ENCODE measurements at places on chromosomes 2 and 18.

- no peak for DNase-seq
Observed at GRCh38 chr2:46793423-46794416, 121.9 kb downstream of the MCFD2 start.

DNA sequence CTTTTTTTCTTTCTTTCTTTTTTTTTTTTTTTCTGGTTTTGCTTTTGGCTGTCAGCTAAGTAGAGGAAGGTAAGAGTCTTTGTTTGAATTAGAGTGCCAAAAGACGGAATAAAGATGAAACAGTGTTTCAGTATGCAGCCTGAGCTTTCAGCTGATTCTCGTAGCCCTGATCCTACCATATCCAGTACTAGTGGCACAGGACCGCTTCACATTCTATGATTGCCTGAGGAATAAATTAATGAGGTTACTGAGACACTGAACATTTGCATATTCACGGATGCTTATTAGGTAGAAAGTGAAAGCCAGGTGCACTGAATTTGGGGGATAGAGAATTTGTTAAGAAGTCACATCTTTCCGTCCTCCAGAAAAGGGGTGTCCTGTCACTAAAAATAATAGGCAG is 421.5 kb upstream of the POU3F3 start:
- no peak for DNase-seq

DNA sequence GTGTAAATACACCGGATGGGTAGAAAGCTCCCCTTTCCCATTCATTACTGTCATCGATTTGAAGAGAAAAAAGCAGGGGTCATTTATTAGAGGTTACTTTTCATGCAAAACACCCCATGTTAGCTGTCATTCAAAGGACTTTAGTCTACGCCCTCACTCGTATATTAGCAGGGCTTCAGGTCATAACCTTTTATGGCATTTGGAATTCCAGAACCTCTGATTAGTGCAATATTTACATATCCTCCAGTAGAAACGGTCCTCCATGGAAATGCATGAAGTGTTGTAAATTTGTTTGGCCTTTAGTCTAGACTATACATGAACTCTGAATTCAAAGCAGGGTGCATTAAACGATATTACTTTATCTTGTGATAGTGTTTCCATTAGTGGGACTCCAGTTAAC is 180.5 kb downstream of the ZNF516 start:
- no peak for DNase-seq

DNA sequence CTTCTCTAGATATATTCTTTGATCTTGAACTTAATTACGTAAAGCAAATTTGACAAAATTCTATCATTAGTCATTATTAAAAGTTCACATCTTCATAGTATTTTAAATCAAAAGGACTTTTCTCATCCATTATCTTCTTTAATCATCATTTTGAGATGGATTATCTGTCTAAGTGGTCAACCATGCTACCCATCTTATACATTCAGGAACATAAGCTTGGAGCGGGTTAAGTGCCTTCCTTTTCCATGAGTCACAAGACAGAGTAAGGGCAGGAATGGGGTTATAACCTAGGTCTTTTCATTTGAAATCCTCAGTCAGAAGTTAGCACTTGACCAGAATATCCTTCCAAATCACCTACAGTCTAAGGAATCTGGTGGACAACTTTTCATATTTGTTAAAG is 297.1 kb downstream of the TCF4 start:
- DNase-seq: no peak

DNA sequence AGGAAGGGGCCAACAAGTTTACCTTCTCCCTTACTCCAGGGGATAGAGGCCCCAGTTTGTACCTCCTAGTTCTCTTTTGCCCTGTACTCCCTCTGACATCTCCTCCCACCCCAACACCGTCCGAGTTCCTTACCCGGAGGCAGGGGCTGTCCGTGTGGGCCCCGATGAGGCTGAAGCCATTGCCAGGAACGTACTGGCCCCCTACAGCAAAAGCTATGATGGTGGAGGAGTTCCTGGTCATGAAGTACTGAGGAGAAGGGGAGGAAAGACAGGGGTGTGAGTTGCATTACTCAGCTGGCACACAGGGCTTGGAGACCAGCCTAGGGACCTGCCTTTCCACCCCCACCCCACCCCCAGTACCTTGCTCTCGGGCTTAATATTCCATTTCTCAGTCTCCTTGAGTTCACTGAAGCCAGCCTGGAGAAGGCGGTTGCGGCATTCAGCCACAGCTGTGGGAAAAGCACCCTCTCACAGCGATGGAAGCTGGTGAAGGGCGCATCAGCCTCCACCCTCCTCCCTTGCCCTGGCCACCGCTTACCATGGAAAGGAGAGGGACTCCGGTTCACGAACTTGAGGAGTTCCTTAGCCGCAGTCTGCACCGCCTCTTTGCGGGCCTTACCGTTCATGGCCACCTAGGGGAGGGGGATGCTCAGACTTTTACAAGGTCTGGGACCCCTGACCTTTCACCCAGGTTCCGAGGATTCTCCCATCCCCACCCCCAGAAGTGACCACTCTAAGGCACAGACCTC is 1.0 kb downstream of the DNPEP start:
- peak; percentile 79 for DNase-seq

GRCh38 chr18:23336101-23336500 is 117.0 kb upstream of the RIOK3 start:
- no peak for DNase-seq

- no peak for DNase-seq
Observed at GRCh38 chr2:124088616-124089015, 63.5 kb downstream of the CNTNAP5 start.

DNA sequence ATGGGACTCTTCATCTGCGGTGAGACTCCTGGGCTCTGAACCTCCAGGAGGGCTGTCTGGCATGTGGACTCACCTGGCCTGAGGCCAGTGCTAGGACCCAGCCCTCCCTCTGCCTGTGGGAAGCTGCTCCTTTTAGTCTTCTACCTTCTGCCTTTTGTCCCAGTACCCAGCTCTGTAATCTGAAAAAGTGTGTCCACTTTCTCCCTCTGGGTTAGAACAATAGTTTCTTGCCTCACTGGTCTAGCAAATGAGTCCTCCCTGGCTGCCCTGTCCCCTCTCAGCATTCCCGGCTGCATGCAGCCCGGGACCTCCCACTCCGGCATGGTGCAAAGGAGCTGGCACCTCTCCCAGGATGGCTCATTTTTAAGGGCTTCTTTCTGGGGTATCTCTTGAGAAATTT is 25.9 kb downstream of the GKN2 start:
- no peak for DNase-seq

- no peak for DNase-seq
Observed at GRCh38 chr2:220259662-220260061, 632.2 kb downstream of the SLC4A3 start.

GRCh38 chr2:43879261-43879660 is 40.5 kb downstream of the ABCG8 start:
- DNase-seq: no peak

- DNase-seq: no peak
Observed at GRCh38 chr2:7566382-7566881, 649.2 kb downstream of the RNF144A start.

- peak; percentile 93 for DNase-seq
Observed at GRCh38 chr2:217538719-217539118, 464.1 kb downstream of the TNS1 start.

- DNase-seq: peak; percentile 80
Observed at GRCh38 chr2:159211447-159212396, 74.8 kb downstream of the WDSUB1 start.

GRCh38 chr2:62283147-62283546 is 87.2 kb downstream of the B3GNT2 start:
- no peak for DNase-seq

DNA sequence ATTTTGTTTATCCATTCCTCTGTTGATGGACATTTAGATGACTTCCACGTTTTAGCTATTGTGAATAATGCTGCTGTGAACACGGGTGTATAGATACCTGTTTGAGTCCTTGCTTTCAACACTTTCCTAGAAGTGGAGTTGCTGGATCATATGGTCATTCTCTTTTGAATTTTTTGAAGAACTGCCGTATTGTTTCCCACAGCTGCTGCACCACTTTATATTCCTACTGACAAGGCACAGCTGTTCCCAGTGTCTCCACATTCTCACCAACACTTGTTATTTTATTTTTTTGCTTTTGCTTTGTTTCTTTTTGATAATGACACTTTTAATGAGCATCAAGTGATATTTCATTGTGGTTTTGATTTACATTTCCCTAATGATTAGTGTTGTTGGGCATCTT is 41.4 kb upstream of the KCNJ13 start:
- no peak for DNase-seq

DNA sequence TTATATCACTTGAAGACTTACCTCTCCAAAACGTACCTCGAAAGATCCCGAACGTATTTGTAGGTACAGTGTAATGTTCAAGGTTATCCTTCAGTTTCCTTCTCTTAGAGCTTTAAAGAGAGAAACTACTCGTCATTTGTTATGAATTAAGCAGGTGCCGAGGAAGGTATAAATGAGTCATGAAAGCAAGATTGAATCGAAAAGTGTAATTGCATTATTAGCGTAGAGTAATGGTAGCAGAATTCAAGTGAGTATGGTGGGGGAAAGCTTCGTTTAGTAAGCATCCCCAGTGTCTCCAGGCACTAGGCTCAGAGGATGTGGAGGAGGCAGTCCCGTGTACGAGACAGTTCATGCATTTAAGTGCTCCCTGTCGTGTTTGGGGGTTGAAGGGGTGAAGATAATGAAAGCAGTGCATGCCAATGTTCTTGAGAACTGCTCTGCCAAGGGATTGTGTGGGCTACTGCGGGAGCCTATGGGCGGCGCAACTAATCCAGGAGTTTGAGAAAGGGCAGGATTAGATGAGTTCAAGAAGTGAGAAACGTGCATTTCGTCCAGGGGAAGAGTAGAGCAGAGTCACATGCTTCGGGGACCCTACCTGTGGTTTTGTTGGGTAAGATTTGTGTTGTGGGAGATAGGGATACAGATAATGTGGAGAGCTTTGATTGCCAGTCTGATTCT is 858 bp downstream of the POLR1B start:
- DNase-seq: peak; percentile 5

GRCh38 chr2:165563468-165564225 is 94.1 kb downstream of the CSRNP3 start:
- peak; percentile 26 for DNase-seq

DNA sequence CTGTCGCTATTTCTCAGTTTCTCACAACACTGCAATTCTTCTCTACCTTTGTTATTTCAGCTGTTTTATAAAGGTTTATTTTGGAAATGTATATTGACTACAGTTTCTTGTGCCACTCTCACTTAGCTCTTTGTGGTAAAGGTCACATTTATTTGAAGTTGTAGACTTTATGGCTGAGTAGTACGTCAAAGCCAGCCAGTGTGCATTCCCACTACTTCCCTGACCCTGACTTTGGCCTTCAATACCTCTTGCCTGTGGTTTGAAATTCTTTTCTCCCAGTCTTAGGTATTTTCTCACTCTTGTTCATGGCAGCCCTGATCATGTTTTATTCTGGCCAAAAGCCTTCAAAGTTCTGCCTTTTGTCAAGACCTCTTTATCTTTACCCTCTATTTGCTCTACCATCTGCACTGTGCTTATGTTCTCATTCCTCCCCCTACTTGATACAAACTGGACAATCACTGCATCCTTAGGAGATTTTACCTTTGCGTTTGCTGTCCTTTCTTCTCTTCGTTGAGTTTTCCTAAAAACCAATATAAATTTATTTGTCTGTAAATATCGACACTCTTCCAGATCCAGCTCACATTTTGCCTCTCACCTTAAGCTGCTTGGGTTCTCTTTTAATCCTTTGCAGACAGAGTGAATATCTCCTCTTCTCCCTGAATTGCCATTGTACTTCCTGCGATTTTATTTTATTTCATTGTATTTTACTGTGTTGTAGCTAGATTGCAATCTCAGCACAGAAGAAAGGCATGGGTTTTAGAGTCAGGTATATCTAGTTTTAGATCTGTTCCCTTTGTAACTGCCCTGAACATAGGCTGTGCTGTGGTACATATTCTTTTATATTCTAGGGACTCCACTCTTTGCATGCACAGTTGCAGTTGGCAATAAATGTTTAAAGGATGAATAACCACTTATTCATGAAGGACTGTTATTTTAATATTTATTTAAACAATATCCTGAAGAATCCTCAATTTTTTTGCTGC is 31.2 kb downstream of the GULP1 start:
- no peak for DNase-seq

All from kidney (tissue), 22 donors.